Dermis blood vessel endothelial cell (primary cell): ENCODE measurements at places on chromosomes 6 and 20.

- DNase-seq: no peak
These were observed 26.5 kb upstream of the CD93 start for GRCh38 chr20:23112595-23112994.

DNA sequence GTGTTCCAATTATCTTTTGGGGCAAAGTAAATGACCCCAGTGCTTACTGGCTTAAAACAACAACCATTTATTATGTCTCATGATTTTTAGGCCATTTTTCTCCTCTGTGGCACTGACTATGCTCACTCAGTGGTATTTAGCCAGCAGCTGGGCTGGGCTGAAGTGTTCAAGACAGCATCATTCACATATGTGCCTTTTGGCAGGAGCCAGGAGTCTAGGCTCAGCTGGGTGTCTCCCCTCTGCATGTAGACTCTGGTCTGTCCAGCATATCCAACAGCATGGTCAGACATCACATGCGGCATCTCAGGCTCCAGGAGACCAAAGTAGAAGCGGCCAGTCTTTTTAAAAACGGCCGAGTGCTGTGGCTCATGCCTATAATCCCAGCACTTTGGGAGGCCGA lies 120.3 kb upstream of the TOP1 start:
- no peak for DNase-seq

GRCh38 chr6:141421378-141421777 lies 711.3 kb upstream of the GJE1 start:
- DNase-seq: peak; percentile 35

GRCh38 chr20:60117065-60117464 lies 158.8 kb downstream of the CDH26 start:
- no peak for DNase-seq

GRCh38 chr20:15875446-15875845 lies 697.8 kb downstream of the KIF16B start:
- DNase-seq: no peak

DNA sequence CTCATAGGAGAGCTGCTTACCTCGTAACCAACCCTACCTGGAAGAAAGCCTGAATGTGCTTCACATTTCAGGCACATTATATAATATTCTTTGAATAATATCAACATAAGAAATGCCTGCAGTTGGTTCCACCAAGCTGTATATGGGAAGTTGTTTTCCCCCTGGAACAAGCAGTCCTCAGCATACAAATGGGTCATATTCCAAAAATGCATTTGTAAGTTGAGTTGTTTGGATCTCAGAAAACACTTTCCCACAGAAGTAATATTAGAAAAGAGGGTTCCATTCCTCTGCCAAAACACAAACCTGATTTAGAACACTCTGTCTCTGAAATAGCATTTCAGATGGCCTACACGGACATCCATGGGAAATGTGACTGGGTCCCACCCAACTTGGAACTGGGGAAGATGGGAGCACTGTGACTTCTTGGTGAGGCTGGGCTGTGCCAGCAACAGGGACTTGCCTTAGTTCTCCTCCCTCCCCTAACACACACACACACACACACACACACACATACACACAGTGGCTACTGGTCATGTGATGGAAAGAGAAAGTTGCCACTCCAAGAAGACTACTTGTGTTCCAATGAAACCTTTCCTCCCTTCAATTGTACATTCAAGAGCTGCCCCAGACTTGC lies 11.4 kb upstream of the RCAN2 start:
- DNase-seq: no peak

GRCh38 chr20:47972916-47973309 lies 187.6 kb upstream of the SULF2 start:
- peak; percentile 29 for DNase-seq

- DNase-seq: peak; percentile 74
These were observed 18.3 kb upstream of the NHSL1 start for GRCh38 chr6:138517635-138518034.

- no peak for DNase-seq
These were observed 5.3 kb downstream of the SLC26A8 start for GRCh38 chr6:36019167-36019566.

GRCh38 chr6:34562861-34563512 lies 6.9 kb upstream of the SPDEF start:
- no peak for DNase-seq

GRCh38 chr20:16801919-16802651 lies 53.9 kb downstream of the OTOR start:
- peak; percentile 76 for DNase-seq

DNA sequence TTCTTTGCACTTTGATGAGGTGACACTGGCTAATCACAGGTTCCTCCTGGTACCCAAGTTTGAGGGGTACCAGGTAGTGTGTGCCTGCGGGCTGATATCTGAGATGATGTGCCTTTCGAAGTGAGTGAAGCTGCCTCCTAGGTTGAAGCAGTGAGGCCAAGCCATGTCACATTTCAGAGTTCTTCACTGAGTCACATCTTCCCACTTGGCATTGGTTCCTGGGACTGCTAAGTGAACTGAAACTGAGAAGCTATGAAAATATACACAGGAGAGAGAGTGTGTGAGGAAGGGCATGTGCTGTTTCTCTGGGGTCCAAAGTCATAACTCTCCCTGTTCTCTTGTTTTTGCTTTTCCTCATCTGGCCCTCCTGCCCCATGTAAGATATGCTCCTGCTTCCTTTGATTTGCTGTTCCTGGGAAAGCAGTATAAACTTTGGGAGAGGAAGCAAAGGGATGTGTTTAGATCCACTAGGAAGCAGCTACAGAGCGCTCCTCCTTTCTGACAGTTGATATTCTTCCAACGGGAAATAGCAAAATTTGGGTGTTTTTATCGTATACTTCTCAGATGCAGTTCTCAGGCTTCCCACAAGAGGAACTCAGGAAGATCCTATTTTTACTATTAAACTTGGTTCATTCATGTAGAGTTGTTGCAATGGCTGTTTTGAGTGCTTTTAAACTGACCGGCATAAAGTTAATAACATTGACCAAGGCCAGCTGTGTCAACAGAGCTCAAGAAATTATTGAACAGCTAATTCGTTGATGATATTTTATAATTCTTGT lies 153.7 kb downstream of the MOXD1 start:
- DNase-seq: no peak
